ENCODE measurements at places on chromosomes 12 and 14.

GRCh38 chr12:16939871-16940306 is 333.9 kb upstream of the LMO3 start:
- DNase-seq = peak; percentile 4

DNA sequence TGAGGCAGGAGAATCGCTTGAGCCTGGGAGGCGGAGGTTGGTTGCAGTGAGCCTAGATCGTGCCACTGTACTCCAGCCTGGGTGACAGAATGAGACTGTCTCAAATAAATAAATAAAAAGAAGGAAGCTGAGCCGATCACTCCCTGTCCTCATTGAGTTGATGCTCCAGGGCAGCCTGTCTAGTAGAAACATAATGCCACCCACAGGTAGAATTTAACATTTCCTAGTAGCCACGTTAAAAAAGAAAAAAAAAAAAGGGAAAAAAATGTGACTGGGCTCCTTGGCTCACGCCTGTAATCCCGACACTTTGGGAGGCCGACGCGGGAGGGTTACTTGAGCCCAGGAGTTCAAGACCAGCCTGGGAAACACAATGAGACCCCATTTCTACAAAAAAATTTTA is 135.7 kb downstream of the SCARB1 start:
- no peak for DNase-seq

DNA sequence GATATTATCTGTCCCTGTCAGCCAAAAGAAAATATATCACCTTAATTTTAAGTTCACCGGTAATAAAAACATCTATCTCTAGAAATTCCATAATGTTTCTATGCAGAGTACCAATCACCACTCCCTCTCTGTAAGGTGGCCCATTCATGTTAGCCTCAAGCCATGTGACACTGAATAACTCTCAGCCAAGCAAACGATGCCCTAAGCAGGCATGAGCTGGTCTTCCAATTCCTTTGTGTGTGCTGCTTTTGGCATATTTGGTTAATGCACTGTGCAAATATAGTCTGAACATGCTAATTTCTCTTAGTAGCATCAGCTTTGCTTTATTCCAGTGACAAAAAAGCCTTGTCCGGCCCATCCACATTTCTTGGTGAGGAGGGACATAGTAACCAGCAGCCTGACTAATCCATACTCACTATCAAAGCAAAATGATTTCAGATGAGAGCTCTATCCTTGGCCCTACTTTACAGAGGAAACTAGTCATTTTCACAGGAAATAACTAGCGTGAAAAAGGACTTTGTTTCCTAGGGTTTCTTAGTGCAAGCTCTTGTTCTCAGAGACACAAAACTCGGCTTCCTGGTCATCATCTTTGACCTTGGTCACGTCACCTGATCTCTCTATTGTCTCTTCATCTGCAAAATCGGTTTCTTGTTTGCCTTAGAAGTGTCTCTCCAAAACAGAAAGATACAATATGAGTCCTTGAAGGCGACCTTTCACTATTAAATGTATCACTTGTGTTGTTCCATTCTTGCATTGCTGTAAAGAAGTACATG is 59.2 kb upstream of the RTRAF start:
- DNase-seq = no peak

DNA sequence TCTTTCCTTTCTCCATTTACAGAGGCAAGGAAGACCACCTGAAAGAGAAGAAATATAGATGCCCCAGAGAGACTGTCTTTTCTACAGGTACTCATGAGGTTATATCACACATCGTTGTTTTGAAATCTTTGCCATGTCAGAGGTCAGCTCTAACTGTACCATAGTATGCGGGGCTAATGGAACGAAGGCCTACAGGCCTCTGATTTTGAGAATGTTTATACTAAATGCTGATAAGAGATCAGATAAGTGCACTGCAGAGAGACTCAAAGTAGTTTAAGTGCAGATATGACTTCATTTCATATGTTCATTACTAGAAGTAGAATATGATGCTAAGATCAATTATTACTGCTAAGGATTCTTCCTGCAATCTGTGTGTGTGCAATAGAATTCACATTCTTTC is 1005.0 kb downstream of the GALC start:
- no peak for DNase-seq

- DNase-seq = no peak
Measured at GRCh38 chr14:69141550-69141949, 11.4 kb downstream of the DCAF5 start.

DNA sequence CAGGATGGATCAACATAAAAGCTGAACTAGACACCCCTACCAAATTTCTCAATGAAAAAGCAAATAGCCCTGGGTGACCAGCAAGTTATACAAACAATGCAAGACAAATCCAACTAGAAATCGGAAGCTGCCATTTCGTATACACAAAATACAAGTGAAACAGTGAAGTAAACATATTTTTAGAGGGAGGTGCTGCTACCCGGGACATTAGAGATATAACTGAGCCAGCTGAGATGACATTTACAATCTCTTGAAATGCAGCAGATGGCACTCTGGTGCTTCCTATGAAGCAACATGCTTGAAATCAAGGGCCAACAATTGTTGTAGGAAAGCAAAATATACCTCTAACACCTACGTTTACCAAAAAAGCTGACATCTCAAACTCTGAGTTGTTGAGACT is 25.5 kb downstream of the BDKRB1 start:
- no peak for DNase-seq

- peak; percentile 64 for DNase-seq
Measured at GRCh38 chr14:77094672-77095284, 3.3 kb upstream of the CIPC start.

GRCh38 chr14:76778546-76779215 is 17.4 kb downstream of the VASH1 start:
- no peak for DNase-seq

DNA sequence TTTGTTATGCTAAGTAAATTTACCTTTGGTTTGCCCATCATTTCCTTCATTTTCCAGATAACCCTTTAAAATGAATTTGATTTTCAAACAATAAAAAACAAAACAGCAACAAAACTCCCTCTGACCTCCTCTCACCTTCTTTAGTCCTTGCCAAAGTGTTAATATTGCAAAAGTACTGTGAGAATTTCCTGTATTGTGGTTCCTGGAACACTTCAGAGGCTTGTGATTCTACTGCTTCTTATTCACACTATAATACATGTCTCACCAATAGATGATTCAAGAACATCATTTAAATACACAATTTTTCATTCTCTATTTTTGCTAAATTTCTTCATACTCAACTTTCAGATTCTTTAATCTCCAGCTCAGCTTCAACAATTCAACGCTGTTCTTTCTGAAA is at the start of gene KLRD1:
TSS of gene KLRD1 (plus strand) at position 241 of the 400 bp plus-strand sequence. CDS start 208 bp downstream, outside the sequence.
- no peak for DNase-seq

GRCh38 chr12:6376079-6376869 is 911 bp upstream of the SCNN1A start:
- peak; percentile 48 for DNase-seq
